Right renal cortex interstitium (tissue), 3 donors: ENCODE measurements at places on chromosomes 12 and 14. TPM values are rescaled to one million over a fixed set of nuclear protein-coding genes. Genes with fewer than 3 reads are reported as not detected.
A peak's percentile ranks its signal among the peaks of the same experiment; 100 is the strongest.

Gene SDSL
- polyA plus RNA-seq: 12.0 TPM

Gene ANO4
- polyA plus RNA-seq: 0.54 TPM

Gene KRT74
- not detected for polyA plus RNA-seq

DNA sequence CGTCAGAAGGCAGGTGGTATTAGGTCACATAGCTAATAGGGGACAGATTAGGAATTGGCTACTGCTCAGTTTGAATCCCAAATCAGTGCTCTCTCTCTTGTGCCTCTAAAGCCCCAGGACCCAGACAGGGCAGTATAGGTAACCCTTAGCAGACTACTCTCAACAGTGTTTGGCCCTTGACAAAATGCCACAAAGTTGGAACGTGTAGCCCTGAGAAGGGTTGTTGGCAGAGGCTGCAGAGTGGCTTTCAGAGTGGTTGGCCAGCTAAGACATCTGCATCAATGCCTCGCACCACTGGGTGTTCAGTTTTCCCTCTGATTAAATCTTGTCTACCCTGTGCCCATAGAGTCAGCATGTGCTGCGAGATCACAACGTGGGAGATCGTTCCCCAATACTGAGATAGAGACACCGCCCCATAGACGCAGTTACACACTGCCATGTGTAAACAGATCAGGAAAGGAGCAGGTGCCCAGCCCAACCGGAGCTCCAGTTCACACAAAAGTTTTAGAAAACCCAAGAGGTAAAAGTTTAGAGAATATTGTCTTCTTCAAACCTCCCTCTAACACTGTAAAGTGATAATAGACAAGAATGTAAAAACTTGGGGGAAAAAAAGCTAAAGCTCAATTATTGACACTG, 48.3 kb downstream of the EML1 start:
- DNase-seq: no peak

GRCh38 chr12:10363914-10364814, 25.7 kb downstream of the KLRK1 start:
- DNase-seq: peak; percentile 59

- DNase-seq: no peak
Observed at GRCh38 chr12:111022386-111022785, 102.0 kb upstream of the MYL2 start.

GRCh38 chr12:114025935-114026334, 59.8 kb upstream of the RBM19 start:
- no peak for DNase-seq

DNA sequence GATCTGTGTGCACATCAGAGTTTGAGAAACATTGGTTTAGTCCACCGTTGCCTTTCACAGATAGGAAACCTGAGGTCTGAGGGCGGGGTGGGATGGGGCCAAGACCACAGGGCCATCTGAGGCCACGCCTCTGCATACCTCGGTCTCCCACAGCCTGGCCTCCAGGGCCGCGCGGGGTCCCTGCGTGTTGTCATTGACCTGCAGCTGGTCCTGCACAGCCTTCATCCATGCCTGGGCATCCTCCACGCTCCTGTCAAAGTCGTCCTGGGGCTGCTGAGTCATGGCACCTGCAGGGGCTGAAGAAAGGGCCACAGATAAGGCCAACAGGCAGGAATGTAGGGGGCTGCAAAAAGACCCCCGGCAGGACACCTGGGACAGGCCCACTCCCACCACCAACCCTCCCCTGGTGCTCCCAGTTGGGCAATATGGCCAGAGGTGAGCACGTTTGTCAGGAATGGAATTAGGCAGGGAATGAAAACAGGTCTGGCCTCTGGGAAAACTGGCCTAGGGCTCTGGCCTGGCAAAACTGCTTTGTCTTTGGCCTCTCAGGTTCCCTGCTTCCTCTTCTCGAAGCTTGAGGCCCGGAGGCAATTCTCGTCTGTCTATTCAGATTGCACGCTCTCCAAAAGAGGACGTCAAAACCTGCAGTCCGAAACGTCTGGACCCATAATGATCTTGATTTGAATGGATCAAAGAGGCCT, 40.8 kb downstream of the SYNE3 start:
- no peak for DNase-seq
